Stimulated activated CD4-positive, alpha-beta T cell treated with anti-CD3 and anti-CD28 coated beads, TNF-alpha, amount 100 ng/mL, for 4 hours (primary cell): ENCODE measurements at places on chromosomes 3 and 15.

GRCh38 chr3:157099326-157100095, 60.4 kb downstream of the CCNL1 start:
- no peak for DNase-seq

GRCh38 chr15:46607077-46607476, 972.2 kb downstream of the SQOR start:
- no peak for DNase-seq

GRCh38 chr3:30146978-30147377, 459.4 kb upstream of the TGFBR2 start:
- no peak for DNase-seq

DNA sequence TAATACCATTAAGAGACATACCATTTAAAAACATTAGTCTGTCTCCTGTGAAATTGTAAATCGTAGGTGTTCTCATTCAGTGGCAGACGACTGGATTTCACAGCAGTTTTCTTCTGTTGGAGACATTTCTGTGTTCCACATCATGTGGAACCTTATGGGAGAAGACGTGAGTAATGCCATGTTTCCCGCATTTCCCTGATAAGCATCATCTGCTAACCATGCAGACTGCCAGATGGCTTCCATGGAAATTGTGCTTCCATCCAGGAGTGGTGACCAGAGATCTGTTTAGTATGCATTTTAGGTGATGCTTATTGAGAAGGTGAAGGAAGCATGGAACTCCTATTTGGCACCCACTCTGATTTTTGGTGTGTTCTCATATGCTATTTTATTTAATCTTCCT, 28.4 kb upstream of the ST3GAL6 start:
- no peak for DNase-seq

GRCh38 chr3:108098003-108098370, 7.2 kb upstream of the CD47 start:
- DNase-seq, result no peak

GRCh38 chr15:80950291-80951078, 39.1 kb downstream of the MESD start:
- DNase-seq, result no peak
